ENCODE measurements at places on chromosomes 5 and 9.
A peak's percentile ranks its signal among the peaks of the same experiment; 100 is the strongest.

DNA sequence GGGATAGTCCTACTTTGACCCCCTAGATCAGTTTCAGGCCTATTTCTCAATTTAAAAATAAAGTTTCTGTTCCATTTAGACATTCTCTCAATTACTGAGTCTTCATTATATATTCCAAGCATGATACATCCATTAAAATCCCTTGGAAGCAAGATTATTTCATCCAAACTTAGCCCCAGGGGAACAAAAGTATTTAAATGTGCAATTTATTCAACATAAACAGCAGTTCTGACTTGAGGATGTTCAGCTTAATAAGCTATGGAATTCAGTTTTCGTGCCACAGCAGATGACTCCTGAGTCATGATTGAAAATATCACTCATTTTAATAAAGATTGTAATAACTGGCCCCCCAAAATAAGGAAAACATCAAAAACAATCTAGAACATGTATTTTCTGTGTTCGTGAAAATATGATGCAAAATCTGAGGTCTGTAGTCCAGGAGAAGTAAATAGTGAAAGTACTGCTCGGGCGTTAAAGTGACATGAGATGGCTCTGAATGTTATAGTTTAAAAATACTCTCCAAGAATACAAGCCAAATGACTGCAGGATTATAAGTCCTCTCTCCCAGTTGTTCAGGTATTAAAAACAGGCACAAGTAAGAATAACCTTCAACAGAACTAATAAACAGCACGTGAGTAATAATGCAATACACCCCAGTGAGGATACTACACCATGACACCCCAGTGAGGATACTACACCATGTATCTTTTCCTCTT, 67.1 kb downstream of the RETREG1 start:
- no peak for DNase-seq

DNA sequence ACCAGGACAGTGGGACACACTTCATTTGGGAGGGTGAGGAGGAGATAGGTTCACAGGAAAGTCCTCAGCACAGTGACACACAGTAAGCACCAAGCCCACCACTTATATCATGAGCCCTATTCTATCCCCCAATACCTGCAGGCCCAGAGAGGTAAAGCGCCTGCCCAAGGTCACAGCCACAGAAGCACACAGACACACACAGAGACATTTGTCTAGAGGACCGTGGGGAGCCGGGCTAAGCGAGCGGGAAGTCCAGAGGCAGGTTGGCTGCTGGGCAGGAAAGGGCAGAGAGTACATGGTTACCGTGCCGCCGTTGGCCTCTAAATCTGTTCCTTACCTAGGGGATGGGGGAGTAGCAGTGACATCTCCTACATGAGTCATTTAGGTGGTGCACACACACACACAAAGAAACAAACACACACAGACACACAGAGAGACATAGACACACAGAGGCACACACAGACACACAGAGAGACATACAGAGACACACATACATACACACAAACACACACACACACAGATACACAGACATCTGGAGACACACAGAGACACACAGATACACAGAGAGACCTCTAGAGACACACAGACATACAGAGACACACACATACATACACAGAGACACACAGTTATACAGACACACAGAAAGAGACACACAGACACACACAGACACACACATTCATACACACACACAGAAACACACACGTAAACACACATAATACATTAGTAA, 15.9 kb upstream of the DUSP1 start:
- DNase-seq = no peak

DNA sequence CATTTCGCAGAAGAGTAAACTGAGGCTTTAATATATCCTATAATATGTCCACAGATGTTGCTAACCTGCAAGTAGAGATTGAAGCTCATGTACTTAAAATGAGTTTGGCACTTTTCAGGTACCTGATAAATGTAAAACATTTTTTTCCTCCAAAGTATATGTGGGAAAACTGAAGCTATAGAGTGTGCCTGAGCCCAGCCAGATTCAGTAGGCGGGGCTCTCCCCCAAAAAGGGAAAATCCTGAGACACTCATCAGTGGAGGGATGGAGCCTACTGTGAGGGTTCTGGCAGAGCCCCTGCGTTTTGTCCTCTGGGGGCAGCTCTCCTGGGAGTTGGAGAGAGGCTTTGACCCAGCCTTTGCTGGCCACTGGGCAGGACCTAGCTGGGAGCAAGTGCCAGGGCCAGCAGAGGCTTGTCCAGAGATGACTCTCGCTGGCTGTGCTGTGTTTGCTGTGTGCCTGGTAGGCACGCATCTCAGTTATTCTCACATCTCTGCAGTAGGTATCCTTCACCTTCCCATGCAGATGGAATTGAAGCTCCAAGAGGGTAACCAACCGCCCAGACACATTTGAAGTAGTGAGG, 81.1 kb upstream of the SPRY4 start:
- DNase-seq = no peak

DNA sequence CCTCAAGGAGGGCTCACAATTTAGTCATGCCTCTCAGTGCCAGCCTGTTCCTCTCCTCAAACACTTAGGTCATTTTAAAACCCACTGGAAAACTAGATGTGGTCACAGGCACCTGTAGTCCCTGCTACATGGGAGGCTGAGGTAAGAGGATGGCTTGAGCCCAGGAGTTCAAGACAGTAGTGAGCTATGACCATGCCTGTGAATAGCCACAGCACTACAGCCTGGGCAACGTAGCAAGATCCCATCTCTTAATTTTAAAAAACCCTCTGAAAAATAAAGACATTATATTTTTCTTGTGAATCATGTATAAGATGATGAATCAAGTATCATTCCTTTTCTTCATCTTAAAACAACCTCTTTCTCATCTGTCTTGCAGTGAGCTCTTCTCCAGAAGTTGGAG, 45.8 kb downstream of the KLF4 start:
- no peak for DNase-seq

GRCh38 chr5:120037451-120037850, 408.1 kb downstream of the FAM170A start:
- no peak for DNase-seq

- DNase-seq = no peak
Measured at GRCh38 chr9:76737154-76737902, 26.9 kb upstream of the PCA3 start.

GRCh38 chr5:172550096-172550765, 90.8 kb upstream of the NEURL1B start:
- DNase-seq = peak; percentile 32

DNA sequence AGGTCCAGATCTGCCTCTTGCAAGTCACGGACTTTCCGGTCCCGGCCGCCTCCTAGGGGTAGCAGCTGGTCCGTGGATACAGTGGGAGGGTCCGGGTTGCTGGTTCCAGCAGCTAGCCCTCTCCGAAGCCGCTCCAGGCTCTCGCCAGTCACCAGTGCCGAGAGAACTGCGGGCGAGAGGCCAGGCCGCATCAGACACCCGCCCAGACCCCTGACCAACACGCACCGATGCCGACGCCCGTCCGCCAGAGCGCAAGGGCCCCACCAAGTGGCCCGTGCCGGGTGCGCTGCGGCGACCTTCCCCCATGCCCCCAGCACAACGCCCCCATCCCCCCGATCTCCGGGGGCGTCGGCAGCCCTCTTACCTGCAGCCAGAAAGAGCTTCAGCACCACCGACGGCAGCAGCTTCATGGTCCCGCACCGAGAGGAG, 470 bp downstream of the HBEGF start:
- DNase-seq = peak; percentile 87

- no peak for DNase-seq
Measured at GRCh38 chr9:84337252-84337651, 3.3 kb downstream of the SLC28A3 start.

DNA sequence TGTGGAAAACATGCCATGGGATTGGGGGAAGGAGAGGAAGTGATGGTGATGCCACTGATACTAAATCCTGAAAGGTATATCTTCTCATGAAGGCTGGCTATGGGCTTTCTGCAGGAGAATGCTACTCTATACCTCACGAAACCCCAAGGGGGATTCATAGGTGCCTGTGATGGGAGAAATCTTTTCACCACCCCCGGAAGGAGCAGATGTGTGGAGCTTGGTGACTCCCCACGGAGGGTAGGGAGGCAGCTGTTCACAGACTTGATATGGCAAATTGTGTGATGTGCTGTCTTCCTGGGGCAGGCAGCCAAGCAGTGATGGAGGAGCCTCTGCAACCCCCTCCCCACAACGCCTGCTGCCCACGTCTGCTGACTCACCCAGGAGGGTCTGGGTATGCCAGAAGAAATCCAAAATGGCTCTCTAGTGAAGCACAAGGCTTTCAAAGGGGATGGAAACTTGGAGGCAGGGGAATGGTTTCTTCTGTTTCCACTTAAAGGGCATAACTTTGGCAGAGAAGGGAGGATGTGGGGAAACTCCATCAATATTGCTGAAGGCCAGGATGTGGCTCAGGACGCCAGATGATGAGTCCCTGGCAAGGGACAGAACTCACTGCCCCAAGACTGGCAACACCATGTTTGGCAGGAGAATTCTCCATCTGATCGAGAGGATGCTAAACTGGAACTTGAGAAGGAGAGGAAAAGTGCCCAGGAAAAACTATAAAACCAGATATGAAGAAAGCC, 188.3 kb downstream of the GABBR2 start:
- no peak for DNase-seq

GRCh38 chr5:73814233-73814846, 188.3 kb downstream of the ARHGEF28 start:
- no peak for DNase-seq

DNA sequence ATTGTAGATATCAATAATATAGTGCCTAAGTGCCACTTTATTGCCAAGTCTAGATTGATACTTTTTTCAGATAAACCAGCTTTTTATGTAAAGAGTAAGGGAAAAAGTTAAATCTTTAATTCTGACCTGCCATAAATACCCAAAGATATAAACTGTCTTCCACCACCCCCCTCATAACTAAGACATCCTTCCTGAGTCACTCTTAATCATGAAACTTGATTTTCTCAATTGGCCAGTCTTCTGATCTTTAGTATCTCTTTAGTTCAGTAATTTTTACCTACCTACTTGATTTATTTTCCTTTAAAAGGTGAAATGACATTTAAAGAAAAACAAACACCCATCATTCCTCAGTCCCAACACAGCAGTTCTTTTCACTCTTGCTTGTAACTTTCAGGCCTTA, 21.8 kb downstream of the C5orf22 start:
- DNase-seq = no peak

- DNase-seq = no peak
Measured at GRCh38 chr5:136042156-136042555, 13.4 kb downstream of the TGFBI start.

DNA sequence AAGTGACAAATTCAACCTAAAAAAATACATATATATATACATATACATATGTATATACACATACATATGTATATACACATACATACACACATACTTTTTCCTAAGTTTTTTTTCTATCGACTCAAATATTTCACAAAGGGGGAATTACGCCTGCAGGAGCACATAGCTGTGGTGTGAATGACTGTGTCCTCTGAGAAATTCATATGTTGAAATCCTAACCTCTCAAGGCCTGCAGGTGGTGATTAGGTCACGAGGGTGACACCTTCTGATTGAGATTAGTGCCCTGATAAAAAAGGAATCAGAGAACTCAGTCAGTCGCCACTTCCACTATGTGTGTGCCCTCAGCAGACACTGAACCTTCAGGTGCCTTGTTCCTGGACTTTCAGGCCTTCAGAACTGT, 248.7 kb downstream of the SEMA5A start:
- no peak for DNase-seq

DNA sequence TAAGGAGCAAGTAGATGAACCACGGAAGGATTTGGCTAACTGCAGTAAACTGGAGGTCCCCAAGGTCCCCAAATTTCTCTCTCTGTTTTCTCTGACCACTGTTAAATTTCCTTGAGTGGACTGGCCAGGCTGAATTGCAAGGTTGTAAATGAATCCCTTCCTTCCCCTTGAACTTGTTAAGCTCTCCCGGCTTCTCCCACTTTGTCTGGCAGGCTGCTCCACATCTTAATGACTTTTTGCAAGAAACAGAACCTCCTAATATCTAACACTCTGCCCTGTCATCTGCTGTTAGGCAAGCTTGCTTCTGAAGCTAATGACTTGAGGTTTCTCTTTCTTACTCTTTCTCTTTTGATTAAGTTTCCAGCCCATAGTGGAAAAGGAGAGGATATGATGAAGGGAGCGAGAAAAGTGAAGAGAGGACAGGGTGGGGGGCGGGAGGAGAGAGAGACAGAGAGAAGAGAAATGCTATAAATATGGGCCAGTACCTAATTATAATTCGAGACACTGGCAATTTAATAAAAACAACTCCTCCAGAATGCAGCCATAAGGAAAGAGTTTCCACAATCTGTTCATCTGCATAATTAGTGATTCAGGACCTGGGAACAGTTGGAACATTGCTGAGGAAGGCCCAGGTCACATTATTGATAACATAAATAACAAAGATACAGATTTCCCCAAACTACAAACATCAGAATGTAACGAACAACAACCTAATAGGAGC, 437.3 kb upstream of the MPDZ start:
- no peak for DNase-seq

- DNase-seq = no peak
Measured at GRCh38 chr9:37061768-37062167, 27.7 kb upstream of the PAX5 start.

DNA sequence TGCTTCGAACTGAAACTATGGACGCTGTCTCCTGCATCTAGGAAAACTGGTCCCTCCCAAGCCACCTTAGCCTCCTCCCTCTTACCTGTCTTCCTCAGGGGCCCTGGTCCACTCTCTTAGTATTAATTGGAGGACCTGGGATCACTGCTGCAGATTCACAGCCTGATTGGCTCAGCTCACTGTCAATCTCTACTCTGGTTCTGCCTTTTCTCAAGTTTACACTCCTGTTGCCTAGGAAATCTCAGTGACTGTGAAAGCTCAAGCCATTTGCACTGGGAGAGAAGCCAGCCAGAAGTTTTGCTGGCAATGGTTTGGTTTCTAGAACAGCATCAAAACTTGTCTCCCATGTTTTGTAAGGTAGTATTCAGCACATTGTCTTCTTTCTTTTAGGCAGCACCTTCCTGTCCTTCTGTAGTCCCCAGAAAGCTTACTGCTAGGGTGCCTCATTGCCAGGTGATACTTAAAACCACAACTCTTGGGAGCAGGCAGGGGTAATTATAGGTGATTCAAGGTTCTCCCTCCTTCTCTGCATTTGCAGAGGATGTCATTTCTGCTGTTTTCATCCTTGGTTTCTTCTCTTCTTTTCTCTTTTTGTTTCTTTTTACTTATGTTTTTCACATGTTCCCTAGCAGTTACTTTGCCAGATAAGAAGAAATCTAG, at the start of gene CAPSL:
Gene CAPSL (minus strand): TSS at position 55 of the 660 bp plus-strand sequence. CDS start 17,502 bp downstream, outside the sequence.
- DNase-seq = no peak

- no peak for DNase-seq
Measured at GRCh38 chr5:7671381-7671993, 179.4 kb downstream of the CFAP90 start.

DNA sequence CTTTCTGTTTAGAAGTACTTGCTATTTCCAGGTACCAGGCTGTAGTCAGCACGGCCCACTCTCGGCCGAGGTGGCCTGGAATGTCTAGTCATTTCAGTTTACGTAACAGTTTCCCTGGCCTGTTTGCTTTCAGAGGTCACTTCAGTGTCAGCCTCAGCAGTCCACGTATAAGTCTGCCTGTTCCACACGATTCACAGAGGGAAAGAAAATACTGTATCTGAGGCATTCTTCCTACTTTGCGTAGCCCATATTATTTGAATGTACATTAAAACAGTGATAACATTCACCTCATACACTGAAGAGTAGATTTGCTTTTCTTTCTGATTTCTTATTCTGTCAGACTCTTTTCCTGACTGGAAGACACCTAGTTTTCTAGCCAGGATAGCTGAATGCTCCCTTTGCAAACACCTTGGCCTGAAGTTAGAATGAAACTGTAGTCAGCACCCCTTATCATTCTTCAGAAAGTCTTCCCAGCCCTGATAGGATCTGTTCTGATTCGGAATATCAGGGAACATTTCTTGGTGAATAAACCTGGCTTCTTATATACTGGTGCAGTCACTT, 140.9 kb downstream of the AOPEP start:
- DNase-seq = peak; percentile 78

Measured in Right ventricle myocardium inferior (tissue), 1 donor.